ENCODE measurements at places on chromosomes 2 and 18. TPM values are rescaled to one million over a fixed set of nuclear protein-coding genes. Genes with fewer than 3 reads are reported as not detected.

The XRCC5 gene
- 644 TPM for total RNA-seq

The POTEJ gene
- total RNA-seq, result not detected

The SP140L gene
- 0.31 TPM for total RNA-seq

The TCF23 gene
- not detected for total RNA-seq

The ASPRV1 gene
- total RNA-seq, result 0.95 TPM

The SLC5A7 gene
- total RNA-seq, result 0.15 TPM

The MRPL53 gene
- 50.2 TPM for total RNA-seq

The ERBB4 gene
- 0.34 TPM for total RNA-seq
